Activated B cell treated with CpG ODN at 0.5 μM for 24 hours (primary cell): ENCODE measurements at places on chromosomes 4 and X. TPM values are rescaled to one million over a fixed set of nuclear protein-coding genes. Genes with fewer than 3 reads are reported as not detected.

Gene CXCL3
- not detected in 2 replicates for total RNA-seq

DNA sequence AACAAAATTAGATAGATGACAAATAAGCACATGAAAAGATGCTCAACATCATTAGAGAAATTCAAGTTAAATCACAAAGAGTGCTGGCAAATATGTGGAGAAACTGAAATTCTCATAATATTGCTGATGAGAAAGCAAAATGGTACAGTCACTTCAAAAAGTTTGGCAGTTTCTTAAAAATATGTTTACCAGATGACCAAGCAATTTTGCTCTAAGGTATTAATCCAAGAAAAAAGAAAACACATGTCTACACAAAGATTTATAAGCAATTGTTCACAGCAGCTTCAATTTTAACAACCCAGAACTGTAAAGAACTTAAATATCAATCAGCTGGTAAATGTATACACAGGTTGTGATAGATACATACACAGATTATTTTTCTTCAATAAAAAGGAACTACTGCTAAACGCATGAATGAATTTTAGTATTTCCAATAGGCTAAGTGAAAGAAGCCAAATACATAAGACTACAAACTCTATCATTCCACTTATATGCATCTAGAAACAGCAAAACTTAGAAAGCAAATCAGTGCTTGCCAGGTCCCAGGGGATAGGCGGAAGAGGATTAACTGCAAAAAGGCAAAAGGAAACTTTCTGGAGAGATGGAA lies 11.7 kb downstream of the OTUD4 start:
- no peak for DNase-seq

- DNase-seq, result no peak
Observed at GRCh38 chr4:53419208-53419607, 41.8 kb downstream of the FIP1L1 start.

GRCh38 chr4:123995936-123996335 lies 599.3 kb downstream of the SPRY1 start:
- no peak for DNase-seq

GRCh38 chrX:17464194-17464593 lies 89.2 kb downstream of the NHS start:
- no peak for DNase-seq

Gene TCEAL6
- total RNA-seq, result not detected in 2 replicates

Gene F9
- not detected in 2 replicates for total RNA-seq

Gene CISD2
- 12.6 and 13.7 TPM in 2 replicates for total RNA-seq

DNA sequence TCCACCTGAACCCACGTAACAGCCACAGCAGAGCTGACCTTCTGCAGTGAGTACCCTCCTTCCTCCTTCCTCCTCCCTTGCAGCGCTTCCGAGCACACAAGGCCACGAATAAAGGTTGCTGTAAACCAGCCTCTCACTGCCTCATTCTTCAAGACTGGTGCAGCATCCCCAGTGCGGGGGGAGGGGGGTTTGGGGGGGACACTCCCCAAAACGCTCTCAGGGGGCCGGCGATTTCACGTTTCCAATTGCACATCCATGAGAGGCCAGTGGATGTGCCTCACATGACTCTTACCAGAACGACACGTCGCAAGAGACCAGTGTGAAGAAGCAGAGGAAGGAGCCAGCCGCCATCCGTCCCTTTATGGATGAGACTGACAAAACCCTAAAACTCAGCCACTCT lies 5.2 kb downstream of the DHRSX start:
- DNase-seq, result no peak

- no peak for DNase-seq
Observed at GRCh38 chrX:139825618-139826017, 107.2 kb downstream of the ATP11C start.

GRCh38 chr4:183599284-183599683 lies 59.7 kb downstream of the RWDD4 start:
- no peak for DNase-seq

- no peak for DNase-seq
Observed at GRCh38 chr4:36841583-36842326, 402.8 kb upstream of the NWD2 start.

DNA sequence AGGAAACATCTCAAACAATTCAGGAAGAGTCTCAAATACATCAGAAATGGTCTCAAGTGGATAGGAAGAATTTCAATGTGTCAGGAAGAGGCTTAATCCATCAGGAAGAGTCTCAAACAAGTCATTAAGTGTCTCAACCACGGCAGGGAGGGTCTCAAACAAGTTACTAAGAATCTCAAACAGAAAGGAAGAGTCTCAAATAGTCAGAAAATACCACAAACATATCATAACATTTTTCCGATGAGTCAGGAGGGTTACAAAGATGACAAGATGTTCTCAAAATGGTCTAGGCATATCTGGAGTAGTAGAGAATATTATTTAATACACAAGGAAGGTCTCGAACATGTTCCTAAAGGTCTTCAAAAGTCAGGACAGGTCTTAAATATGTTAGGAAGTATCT lies 109.3 kb upstream of the USP9X start:
- no peak for DNase-seq

DNA sequence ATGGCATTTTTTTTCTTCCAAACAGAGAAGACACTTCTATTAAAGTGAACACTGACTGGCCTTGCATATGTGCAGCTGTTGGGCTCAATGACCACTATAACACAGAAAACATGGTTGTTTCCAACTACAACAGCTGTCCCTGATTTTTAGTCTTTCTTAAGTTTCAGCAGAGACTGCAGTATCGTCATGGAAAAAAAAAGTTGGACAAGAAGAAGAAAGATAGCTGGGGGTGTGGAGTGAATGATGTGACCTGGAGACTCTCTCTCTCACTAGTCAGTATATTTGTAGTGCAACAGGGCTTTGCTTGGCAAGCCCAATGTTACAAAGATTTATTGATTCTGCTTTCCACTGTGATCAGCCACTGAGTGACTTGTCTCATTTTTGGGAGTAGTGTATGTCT lies 29.5 kb upstream of the C4orf54 start:
- DNase-seq, result no peak

GRCh38 chr4:138090918-138091676 lies 151.1 kb downstream of the SLC7A11 start:
- no peak for DNase-seq

GRCh38 chr4:79982601-79983322 lies 90.3 kb downstream of the ANTXR2 start:
- DNase-seq, result no peak

GRCh38 chr4:5800496-5800895 lies 89.5 kb downstream of the EVC start:
- no peak for DNase-seq

DNA sequence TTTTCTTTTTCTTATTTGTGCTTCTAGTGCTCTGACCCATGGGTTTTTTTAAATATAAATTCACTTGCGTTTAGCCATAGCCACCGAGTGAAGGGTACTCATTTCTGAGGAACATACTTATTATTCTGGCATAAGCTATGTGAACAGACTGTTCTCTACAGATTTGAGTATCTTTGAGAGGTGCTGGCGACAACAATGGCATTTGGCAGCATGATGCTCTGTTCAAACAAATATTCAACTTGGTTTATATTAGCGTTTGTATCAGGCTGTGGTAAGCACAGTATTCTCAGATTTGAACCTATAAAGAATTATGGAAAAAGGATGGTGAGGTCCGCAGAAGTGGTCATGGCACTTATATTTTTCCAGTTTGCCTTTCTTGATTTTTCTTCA lies 108.7 kb upstream of the LIMCH1 start:
- no peak for DNase-seq

- no peak for DNase-seq
Observed at GRCh38 chr4:102787096-102787881, 26.5 kb upstream of the MANBA start.

Gene GRIA3
- not detected in 2 replicates for total RNA-seq

Gene FDCSP
- not detected in 2 replicates for total RNA-seq

DNA sequence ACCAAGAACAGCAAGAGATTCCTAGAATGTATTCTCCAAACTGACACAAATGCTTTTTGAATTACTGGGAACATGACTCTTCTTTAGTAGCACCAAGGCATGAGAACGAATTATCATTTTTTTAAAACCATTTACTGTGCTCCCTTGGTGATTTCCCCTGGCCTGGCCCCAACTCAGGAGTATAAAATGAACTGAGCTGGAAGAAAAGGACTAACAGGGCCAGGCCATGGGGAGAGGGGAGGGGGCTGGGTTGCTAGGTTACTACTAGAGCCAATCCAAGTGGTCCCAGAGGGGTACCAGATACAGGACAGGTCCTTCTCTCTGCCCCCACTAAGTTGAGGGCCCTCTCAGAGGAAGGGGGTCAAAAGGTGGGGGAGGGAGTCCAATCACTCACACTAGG lies 23.1 kb downstream of the SASH3 start:
- no peak for DNase-seq

DNA sequence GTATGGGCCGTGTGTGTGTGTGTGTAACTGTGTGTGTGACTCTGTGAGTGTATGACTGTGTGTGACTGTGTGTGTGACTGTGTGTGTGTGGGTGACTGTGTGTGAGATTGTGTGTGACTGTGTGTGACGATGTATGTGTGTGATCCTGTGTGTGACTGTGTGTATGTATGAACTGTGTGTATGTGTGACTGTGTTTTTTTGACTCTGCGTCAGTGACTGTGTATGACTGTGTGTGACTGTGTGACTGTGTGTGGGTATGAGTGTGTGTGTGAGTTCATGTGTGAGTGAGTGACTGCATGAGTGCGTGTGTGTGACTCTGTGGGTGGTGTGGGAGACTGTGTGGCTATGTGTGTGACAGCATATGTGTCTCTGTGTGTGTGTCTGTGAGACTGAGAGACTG lies 81.8 kb downstream of the ZNF718 start:
- no peak for DNase-seq

DNA sequence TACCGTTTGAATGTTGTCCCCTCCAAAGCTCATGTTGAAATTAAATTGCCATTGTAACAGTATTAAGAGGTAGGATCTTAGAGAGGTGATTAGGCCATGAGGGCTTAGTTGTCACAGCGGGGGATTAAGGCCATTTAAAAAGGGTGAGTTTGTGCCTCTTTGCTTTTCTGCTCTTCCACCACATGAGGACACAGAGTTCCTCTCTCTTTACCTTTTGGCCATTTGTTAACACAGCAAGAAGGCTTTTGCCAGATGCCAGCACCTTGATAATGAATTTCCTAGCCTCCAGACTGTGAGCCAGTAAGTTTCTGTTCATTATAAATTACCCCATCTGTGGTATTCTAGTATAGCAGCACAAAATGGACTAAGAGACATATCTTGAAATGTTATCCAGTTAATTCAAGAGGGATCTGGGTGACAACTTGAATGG lies 7.8 kb upstream of the HERC3 start:
- DNase-seq, result no peak

- DNase-seq, result no peak
Observed at GRCh38 chrX:39774774-39775328, 322.9 kb downstream of the BCOR start.

DNA sequence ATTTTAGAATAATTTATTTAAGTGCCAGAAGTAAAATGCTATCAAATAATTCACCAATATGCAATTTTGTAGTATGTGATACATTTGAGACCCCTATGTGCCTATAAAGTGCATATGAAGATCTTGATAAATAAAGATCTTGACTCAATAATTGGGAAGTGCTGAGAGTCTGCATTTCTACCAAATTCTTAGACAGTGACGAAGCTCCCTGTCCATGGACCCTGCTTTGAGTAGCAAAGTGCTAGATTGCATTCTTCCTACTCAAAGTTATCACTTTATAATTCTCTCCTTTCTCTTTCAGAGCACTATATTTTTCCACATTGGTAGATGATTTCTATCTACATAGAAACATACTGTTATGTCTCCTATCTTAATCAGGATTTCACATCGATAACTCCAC lies 1393.9 kb downstream of the ARAP2 start:
- DNase-seq, result no peak

Gene TRIML2
- not detected in 2 replicates for total RNA-seq

GRCh38 chr4:80311130-80311529 lies 24.4 kb upstream of the CFAP299 start:
- DNase-seq, result no peak

Gene LRBA
- total RNA-seq, result 55.7 and 66.5 TPM in 2 replicates

DNA sequence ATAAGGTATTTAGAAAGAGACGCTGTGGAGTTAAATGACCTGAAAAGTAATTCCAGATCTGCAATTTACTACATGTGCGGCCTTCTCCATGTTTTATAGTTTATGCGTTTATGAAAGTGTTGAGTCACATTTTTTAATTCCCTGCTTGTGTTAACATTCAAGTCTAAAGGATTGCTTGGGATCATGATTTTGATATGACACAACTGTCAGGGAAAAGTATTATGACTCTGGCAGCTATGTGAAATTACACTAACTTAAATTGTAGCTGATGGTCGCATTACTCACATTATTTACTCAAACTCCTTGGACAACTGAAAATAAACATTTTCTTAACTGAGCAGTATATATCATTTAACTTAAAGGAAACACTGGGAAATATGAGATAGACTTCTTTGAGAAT lies 14.3 kb upstream of the GABRB1 start:
- DNase-seq, result no peak

DNA sequence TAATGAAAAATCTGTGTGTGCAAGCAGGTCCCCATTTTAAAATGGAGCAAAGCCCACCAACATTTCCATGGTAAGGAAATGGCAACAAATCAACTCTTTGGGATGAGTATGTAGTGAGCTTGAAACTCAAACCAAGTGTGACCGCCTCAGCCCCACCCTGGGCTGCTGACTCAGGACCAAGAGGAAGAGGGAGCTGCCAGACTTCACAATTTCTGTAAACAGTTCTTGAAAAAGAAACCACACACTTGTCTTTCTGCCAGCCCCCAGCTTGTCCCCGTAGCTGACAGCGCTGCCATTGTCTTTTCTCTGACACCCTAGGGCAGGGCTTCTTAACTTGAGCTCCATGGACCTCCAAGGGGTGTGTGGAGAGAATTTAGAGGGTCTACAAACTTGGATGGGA lies 10.3 kb downstream of the RTL5 start:
- DNase-seq, result no peak

Gene PF4V1
- not detected in 2 replicates for total RNA-seq

Gene SRPK3
- not detected in 2 replicates for total RNA-seq

- no peak for DNase-seq
Observed at GRCh38 chr4:40594261-40595178, 35.1 kb downstream of the RBM47 start.

DNA sequence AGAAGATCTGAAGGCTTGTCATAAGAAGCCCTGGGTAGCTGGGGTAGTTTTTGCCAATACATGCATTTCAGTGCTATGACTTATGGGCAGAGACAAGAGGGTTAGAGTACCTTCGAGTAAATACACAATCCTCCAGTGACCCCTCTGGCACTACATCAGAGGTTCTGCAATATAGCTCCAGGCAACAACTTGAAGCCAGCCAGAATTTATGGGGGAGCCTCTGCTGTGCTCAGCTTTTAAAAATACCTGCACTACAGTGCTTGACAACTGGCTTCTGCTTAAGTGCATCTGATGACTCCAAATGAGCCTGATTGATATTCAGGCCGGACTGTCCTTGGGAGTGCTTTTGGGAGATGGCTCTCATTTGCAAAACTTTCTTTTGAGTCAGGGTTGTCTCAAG lies 44.9 kb upstream of the SMAD1 start:
- no peak for DNase-seq

GRCh38 chrX:34144246-34144645 lies 12.1 kb upstream of the FAM47A start:
- DNase-seq, result no peak

- no peak for DNase-seq
Observed at GRCh38 chr4:170090352-170091052, 746 bp upstream of the AADAT start.

- no peak for DNase-seq
Observed at GRCh38 chrX:12440246-12440645, 302.0 kb downstream of the FRMPD4 start.

Gene SHROOM2
- total RNA-seq, result not detected in 2 replicates
